Activated B cell treated with CpG ODN at 0.5 μM for 24 hours (primary cell): ENCODE measurements at places on chromosomes 2 and 18. TPM values are rescaled to one million over a fixed set of nuclear protein-coding genes. Genes with fewer than 3 reads are reported as not detected.

Gene ING5
- total RNA-seq = 49.3 and 61.1 TPM in 2 replicates

Gene SLC16A14
- total RNA-seq = 2.9 and 3.7 TPM in 2 replicates

- DNase-seq = peak; percentile 54
These were observed 18.3 kb upstream of the SLC35F6 start for GRCh38 chr2:26745609-26746327.

DNA sequence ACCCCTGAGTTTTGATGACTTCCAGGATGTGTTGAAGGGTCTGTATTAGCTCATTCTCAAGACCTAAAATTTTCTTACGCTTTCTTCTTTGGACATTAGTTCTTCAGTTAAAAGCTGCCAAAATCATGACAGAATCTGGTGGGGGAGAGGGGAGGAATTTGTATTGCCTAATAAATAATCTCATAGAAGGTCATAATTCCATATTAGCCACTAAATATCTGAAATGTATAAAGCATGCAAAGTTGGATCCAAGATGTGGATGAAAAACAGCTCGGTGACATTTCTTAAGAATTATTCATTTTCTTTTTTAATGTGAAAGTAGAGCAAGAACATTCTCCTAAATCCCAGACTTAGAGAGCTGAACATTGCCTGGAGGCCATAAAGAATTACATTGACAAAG, 120.1 kb downstream of the MMADHC start:
- DNase-seq = no peak

- no peak for DNase-seq
These were observed 12.6 kb downstream of the MC5R start for GRCh38 chr18:13836559-13836958.
